ENCODE measurements at places on chromosomes 1 and 21.

- no peak for DNase-seq
Observed at GRCh38 chr21:31346256-31346821, 2.3 kb upstream of the TIAM1 start.

DNA sequence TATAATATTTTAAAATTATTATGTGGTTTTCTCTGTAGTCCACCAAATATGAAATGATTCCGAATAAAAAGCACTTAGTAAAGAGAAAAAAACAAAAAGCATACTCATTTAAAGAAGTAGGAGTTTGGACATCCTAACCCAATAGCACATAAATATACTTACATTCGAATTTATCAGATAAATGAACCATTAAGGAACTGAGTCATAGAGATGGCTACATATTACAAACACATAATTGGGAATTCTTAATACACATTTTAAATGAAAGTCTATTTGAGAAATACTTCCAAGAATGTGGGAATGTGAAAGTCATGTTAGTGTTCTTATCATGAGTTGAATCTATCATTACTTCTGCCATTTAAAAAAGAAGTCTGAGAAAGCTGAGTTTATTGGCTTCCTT, 75.0 kb downstream of the USP24 start:
- no peak for DNase-seq

- no peak for DNase-seq
Observed at GRCh38 chr21:41761934-41762635, 4.8 kb downstream of the RIPK4 start.

DNA sequence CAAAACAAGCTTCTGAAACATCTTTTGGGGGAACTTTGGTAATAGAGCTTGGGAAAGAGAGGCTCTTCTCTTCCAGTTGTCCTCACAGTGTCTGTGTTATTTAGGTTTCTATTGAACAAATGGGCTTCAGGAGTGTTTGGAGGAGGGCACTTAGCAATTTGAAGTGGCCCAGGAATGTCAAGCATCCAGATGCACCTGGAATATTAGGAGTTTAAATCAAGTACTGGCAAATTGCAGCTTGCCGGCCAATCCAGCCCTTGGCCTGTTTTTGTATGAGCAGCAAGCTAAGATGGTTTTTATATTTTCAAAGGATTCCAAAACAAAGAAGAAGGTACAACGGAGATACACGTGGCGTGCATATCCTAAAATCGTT, 94.7 kb downstream of the CCDC185 start:
- DNase-seq = no peak

DNA sequence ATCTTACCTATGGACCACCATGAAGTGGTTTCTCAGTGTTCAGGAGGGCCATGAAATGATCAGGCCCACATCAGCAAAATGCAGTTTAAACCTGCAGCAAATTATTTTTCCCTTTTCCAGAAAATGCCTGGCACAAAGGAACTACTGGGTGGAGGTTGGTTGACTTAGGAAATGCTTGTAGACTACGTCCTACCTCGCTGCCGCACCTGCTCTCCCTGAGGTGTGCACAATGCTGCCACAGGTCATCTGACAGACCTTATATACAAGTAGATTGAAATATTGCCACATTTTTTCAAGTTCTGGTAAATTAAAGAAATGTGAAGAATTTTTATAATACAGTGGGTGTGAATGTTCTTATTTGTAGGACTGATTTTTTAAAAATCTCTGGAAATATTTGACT, 166.7 kb upstream of the PDE4B start:
- DNase-seq = no peak

- DNase-seq = no peak
Observed at GRCh38 chr1:152525080-152525641, 10.9 kb downstream of the CRCT1 start.

GRCh38 chr21:25361097-25361496, 246.2 kb downstream of the MRPL39 start:
- DNase-seq = no peak

- DNase-seq = no peak
Observed at GRCh38 chr1:67827688-67828087, 5.6 kb downstream of the GNG12 start.

- no peak for DNase-seq
Observed at GRCh38 chr1:34270181-34270580, 93.5 kb downstream of the C1orf94 start.

DNA sequence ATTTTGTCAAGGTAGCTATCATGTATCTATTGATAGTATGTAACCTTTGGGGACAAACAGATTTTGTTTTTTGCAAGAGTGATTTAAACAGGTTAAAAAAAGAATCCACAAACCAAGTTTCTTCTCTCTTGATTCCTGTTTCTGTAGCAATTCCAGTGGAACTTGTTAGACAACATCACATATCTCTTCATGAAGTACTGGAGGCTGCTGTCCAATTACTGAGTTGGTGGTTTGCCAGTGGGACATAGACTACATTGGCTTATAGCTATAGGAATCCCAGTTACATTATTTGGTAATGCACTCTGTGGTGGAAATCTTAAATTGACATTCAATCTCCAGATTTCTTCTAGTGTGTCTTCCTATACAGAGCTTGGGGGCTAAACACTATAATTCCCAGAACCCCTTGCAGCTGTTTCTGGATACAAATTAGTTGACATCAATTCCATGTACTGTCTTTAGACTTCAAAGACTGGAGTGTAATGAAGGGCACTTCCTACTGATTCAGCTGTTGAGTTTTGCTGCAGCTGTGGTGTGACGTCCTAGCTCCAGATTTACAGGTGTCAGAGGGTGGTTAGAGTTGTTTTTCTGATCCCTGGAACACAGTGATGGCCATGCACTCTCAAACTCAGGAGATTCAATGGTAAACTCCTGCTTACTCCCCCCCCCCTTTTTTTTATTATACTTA, 29.4 kb upstream of the GCLM start:
- no peak for DNase-seq

GRCh38 chr1:28853093-28853742, 41.2 kb downstream of the OPRD1 start:
- no peak for DNase-seq

- DNase-seq = no peak
Observed at GRCh38 chr1:216961516-216961915, 238.3 kb upstream of the ESRRG start.

GRCh38 chr21:42386034-42386591, 9.7 kb downstream of the TMPRSS3 start:
- DNase-seq = no peak

DNA sequence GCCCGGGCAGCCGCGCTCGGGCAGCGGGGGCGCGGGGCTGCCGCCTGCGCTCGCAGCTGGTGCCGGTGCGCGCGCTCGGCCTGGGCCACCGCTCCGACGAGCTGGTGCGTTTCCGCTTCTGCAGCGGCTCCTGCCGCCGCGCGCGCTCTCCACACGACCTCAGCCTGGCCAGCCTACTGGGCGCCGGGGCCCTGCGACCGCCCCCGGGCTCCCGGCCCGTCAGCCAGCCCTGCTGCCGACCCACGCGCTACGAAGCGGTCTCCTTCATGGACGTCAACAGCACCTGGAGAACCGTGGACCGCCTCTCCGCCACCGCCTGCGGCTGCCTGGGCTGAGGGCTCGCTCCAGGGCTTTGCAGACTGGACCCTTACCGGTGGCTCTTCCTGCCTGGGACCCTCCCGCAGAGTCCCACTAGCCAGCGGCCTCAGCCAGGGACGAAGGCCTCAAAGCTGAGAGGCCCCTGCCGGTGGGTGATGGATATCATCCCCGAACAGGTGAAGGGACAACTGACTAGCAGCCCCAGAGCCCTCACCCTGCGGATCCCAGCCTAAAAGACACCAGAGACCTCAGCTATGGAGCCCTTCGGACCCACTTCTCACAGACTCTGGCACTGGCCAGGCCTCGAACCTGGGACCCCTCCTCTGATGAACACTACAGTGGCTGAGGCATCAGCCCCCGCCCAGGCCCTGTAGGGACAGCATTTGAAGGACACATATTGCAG, 3.0 kb downstream of the ARTN start:
- no peak for DNase-seq

DNA sequence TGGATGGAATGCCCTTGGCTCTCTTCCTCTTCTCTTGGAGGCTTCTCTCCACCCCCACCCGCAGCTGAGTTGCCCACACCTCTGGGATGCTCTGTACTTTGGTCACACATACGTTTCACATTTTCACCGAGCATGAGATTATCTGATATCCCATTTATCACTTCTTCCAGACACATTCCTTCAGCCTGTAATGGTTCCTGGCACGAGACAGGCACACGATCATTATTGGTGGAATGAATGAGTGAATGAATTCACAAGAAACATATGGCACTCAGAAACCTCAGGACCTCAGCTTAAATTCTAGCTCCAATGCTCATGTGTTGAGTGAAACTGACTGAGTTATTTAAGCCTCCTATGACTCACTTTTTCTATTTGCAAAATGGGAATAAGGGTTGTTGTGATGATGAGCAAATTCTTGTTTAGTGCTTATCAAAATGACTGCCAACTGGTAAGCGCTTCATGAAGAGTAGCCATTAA, 242.7 kb upstream of the JUN start:
- no peak for DNase-seq

GRCh38 chr1:99441299-99442095, 177.2 kb downstream of the PLPPR4 start:
- DNase-seq = no peak

GRCh38 chr1:196910215-196910614, 22.4 kb downstream of the CFHR4 start:
- DNase-seq = no peak

- peak; percentile 34 for DNase-seq
Observed at GRCh38 chr1:17630048-17630830, 90.7 kb downstream of the ARHGEF10L start.

- peak; percentile 3 for DNase-seq
Observed at GRCh38 chr1:59903141-59903754, 23.3 kb downstream of the CYP2J2 start.

GRCh38 chr1:245188403-245188802, 33.6 kb downstream of the KIF26B start:
- DNase-seq = no peak

GRCh38 chr1:39141925-39142324, 62.6 kb upstream of the MACF1 start:
- no peak for DNase-seq

GRCh38 chr1:22861764-22862440, 110.8 kb downstream of the LACTBL1 start:
- no peak for DNase-seq

DNA sequence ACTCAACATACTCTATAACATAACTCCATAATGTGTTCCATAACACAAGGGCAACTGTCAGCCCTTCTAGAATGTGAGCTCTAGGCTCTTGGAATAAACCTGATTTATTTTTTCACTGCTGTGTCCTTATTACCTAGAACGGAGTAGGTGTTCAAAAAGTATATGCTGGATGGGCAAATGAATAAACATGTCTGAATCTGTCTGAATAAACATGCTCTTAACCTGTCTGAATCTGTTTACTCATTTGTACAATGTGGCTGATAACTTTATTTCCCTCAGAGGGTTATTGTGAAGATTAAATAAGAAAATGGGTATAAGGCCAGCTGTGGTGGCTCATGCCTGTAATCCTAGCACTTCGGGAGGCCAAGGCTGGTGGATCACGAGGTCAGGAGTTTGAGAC, 42.3 kb downstream of the AZIN2 start:
- DNase-seq = no peak

DNA sequence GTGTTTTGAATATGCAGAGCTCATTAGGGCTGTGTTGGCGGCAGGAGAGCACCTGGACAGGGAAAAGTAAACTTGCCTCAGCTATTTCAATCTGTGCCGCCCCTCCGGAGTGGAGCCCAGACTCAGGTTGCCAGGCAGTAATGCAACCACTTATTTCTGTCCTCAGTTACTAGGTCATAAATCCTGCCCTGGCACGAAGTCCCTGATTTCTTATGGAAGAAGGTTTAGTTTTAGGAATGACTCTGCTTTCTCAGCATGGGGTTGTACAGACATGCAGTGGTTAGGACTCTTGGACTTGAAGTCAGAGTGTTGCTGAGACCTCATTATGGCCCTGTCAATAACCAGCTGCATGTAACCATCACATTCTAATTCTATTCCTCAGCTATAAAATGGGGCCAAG, 98.3 kb upstream of the FGGY start:
- DNase-seq = no peak

DNA sequence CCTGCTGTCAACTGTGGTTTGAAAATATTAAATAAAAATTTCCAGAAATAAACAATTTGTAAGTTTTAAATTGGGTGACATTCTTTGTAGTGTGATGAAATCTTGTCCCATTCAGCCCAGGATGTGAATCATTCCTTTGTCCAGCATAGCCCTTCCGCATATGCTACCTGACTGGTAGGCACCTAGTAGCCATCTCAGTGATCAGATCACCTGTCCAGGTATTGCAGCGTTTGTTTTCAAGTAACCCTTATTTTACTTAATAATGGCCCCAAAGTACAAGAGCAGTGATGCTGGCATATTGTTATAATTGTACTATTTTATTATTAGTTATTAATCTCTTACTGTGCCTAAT, 351.6 kb upstream of the B3GALT2 start:
- DNase-seq = no peak

DNA sequence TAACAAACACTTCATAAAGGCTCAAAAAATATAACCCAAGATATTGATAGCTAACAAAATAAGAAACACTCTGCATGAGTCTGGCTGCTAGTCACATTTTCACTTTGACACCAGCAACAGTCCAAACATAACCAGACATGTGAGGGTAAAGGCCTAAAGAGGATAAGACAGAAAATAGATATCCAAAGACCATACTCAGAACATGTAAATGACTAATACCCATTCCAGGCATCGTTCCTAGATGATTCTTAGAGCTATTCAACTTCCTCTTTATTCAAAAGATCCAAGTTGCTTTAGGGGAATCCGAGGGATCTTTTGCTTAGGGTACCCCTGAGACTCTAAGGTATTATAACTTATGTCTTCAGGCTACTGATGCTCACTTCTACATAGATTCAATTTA, 5.1 kb downstream of the COL24A1 start:
- no peak for DNase-seq

DNA sequence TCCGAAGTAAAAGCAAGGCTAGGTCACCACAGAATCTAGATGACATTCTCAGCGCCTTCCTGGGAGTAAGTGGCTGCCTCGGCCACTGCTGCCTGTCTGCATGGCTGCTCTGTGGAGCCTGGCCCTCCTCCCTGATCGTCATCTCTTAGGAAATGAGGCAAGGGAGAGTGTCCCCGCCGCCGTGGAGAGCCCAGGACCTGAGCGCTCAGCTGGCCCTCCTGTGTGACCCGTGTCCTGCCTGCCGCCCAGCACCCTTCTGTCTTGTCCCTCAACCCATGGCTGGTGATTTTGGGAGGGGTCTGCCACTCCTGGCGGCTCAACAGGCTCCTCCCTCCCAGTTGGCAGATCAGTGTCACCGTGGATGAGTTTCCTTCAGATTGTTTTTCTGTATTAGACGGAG, 156.4 kb upstream of the COL6A1 start:
- DNase-seq = no peak

DNA sequence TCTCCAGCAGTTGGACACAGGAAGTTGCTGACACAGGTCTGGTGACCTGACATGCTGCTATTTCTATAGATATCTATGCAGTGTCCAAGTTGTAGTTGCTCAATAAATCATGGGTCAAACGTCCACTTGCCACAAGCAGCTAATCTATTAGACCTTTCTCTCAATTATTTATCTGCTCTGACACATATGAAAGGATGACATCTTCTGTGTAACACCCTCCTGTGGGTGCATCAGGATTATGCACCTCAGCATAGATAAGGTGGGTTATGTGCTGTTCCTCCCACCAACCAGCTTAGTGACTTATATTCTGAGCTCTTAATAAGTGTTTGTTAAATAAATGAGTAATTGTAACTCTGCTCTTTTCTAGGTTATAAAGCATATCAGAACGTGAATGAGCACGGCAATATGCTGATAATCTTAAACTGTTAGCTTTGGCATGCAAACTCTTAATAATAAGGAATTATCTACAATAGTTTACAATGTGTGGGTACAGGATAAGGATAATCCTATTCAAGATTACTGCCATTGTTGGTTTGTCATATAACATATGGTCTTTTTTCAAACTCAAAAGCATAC, 90.7 kb upstream of the GCLM start:
- no peak for DNase-seq

All from CD4-positive, alpha-beta T cell treated with Interleukin-12 subunit alpha and Interleukin-12 subunit beta, for 1 hour (primary cell).